ENCODE measurements at places on chromosomes 2 and 18.

GRCh38 chr18:27931535-27931934, 245.4 kb downstream of the CDH2 start:
- DNase-seq = no peak

- DNase-seq = no peak
Observed at GRCh38 chr2:64119369-64119768, 24.9 kb downstream of the PELI1 start.

DNA sequence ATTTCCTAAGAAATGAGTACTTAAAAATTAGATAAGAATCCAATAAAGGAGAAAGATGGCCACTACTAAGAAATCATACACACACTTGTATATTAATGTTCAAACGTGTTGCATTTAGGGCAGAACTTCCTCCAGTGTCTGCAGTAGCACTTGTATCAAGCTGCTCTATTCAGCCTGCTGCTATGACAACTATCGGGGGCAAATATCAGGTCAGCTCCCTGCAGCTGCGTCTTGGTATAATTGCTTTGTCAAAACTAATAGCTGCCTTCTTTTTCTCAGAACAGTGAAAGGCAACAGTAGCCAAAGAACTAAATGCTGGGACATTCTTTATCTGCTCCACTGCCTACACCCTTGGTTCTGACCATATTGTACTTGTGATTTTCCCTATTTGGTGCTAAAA, 300.7 kb downstream of the NOL4 start:
- DNase-seq = no peak

DNA sequence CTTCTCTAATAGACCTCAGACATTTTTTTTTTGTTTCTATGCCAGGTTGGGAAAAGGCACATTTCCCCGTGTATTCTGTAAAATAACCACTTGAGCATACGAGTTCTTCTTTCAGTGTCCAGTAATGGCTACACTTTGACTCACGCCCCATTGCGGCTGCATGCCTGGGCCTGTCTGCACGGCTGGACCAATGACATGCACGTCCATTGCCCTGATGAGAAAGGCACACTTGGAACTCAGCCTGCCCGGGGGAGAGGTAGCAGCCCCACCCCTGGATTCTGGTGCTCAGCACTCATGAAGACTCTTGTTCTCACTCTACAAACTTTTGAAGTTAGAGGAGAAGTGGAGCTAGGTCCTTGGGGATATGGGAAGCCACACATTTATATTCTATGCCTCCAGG, 5.8 kb downstream of the PCARE start:
- no peak for DNase-seq

GRCh38 chr18:25112821-25113434, 239.0 kb downstream of the ZNF521 start:
- DNase-seq = no peak

- DNase-seq = no peak
Observed at GRCh38 chr2:170161516-170162270, 16.3 kb upstream of the MYO3B start.

DNA sequence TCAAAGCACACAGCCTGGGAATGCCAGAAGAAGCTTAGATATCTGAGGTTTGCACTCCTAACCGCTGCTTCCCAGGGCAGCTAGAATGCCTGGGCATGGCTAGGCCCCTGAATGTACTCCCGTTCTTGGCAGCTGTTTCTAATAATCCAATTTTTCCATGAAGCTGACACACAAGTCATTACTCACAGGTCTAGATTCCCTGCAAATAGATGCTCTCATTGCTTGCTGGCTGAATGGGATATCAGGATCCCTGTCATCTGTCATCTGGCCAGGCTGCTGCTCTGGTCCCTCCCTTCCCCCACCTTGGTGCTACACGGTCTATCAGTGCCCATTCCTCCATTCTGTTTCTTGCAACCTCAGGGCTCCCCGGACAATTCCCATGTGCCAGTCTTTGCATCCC, 40.7 kb upstream of the TEX51 start:
- no peak for DNase-seq

DNA sequence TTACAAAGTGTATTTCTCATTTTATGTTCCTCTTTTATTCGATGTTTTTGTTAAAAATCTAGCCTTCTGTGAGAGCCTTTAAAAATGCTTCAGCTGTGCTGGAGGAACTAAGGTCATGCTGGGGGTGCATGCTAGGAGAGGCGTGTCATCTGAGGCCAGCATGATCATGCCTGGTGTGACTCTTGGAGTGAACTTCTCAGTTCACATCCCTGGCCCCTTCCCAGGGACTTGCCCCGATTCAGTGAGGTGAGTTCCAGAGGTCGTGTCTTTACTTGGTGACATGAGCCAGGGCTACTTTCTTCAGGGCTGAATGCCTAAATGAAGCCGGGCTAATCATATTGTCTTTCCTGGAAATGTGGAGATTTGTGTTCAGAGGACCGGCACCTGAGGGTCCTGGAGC, 264.9 kb downstream of the MREG start:
- DNase-seq = peak; percentile 9

DNA sequence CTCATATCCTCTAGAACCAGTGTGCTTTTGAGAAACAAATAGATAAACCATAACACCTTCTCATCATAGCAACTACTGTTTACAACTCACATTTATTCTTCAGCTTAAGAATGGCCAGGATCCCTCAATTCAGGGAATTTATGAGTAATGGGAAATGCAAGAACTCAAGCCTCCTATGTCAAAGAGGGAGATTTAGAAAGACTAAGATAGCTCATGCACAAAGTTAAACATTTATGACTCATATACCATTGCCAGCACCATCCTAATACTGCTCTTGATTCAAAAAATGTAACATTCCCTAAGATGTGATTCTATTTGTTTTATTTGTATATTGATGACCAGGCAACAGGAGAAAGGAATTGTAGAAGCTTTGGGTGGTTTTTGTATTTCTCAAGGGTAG, 172.8 kb downstream of the CYP26B1 start:
- no peak for DNase-seq

GRCh38 chr18:43692099-43692690, 414.9 kb upstream of the SYT4 start:
- no peak for DNase-seq

- DNase-seq = no peak
Observed at GRCh38 chr18:28002841-28003240, 174.1 kb downstream of the CDH2 start.

GRCh38 chr18:26415631-26416030, 132.7 kb downstream of the KCTD1 start:
- DNase-seq = no peak

GRCh38 chr2:160715428-160715827, 221.8 kb upstream of the RBMS1 start:
- no peak for DNase-seq

- DNase-seq = no peak
Observed at GRCh38 chr2:210862283-210863065, 306.1 kb downstream of the CPS1 start.

- peak; percentile 3 for DNase-seq
Observed at GRCh38 chr18:57210107-57210715, 63.3 kb downstream of the BOD1L2 start.

GRCh38 chr2:145757503-145758246, 1237.8 kb upstream of the ZEB2 start:
- DNase-seq = no peak

- DNase-seq = no peak
Observed at GRCh38 chr2:1766425-1766824, 22.1 kb upstream of the PXDN start.

- DNase-seq = no peak
Observed at GRCh38 chr2:158990397-158991214, 22.2 kb downstream of the TANC1 start.

- DNase-seq = no peak
Observed at GRCh38 chr18:74489676-74490075, 6.5 kb upstream of the CNDP2 start.

All from nucleus accumbens (tissue), 56 donors.